ENCODE measurements at places on chromosomes 16 and 17. TPM values are rescaled to one million over a fixed set of nuclear protein-coding genes. Genes with fewer than 3 reads are reported as not detected.

Gene HAP1
- 1.4 TPM for total RNA-seq

Gene TUBB3
- 22.0 TPM for total RNA-seq

Gene IL21R
- 0.56 TPM for total RNA-seq

Gene ABCA10
- total RNA-seq: 2.8 TPM

Gene RNF222
- total RNA-seq: 10.8 TPM

Gene GINS2
- 10.9 TPM for total RNA-seq

Gene FASN
- 352 TPM for total RNA-seq

Gene KRTAP2-3
- total RNA-seq: not detected

Gene RAB37
- total RNA-seq: 0.96 TPM

Gene EXOSC6
- total RNA-seq: 15.1 TPM

Gene JPH3
- total RNA-seq: 0.16 TPM

Gene CCDC78
- 0.40 TPM for total RNA-seq

Gene CDRT15L2
- total RNA-seq: not detected

Gene TCAP
- total RNA-seq: 0.40 TPM

Gene TNFRSF17
- total RNA-seq: 0.24 TPM

Gene SLFN14
- total RNA-seq: not detected

Gene EPN2
- total RNA-seq: 68.3 TPM

Gene NSMCE1
- total RNA-seq: 46.8 TPM

Gene MFSD11
- total RNA-seq: 22.6 TPM

Gene AGRP
- not detected for total RNA-seq

Gene SOX9
- total RNA-seq: 20.3 TPM

Gene MYO1D
- 55.0 TPM for total RNA-seq

Gene PDILT
- total RNA-seq: not detected

Gene PRKCB
- total RNA-seq: 0.76 TPM

Gene TOP2A
- 56.1 TPM for total RNA-seq

Gene SLC5A2
- 0.12 TPM for total RNA-seq

Gene SYT17
- 2.0 TPM for total RNA-seq

Gene ST6GALNAC1
- total RNA-seq: 16.9 TPM

Gene SKA2
- total RNA-seq: 36.7 TPM

Gene WNT3
- total RNA-seq: 5.9 TPM

Gene SOX8
- total RNA-seq: 0.16 TPM

Gene HCRT
- not detected for total RNA-seq

Gene CCDC200
- total RNA-seq: not detected

Gene CSH2
- total RNA-seq: not detected

Gene C1QTNF8
- total RNA-seq: not detected

Gene FAM20A
- total RNA-seq: 13.6 TPM

All from esophagus mucosa (tissue), 1 donor.